ENCODE measurements at places on chromosomes 3 and 15. TPM values are rescaled to one million over a fixed set of nuclear protein-coding genes. Genes with fewer than 3 reads are reported as not detected.

CKMT1B gene
- not detected for total RNA-seq

IL20RB gene
- total RNA-seq = 2.6 TPM

TEX55 gene
- not detected for total RNA-seq

RYR3 gene
- 64.0 TPM for total RNA-seq

DNA sequence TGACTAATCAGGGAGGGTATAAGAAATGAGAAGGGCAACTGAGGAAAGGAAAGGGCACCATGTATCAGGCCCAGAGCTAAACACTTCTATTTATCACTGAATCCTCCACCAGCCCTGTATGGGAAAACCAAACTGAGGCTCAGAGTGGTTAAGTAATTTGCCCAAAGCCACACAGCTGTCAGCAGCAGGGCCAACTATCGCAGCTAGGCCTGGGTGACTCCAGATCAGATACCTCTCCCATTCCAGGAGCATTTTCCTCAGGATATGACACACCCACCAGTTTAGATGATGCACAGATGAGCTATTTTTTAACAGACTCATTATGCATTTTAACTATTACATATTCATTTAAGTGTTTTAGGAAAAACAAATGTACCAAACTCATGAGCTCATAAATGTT is 14.5 kb downstream of the NUP210 start:
- no peaks in the 10 kb centered on the region for H3K27me3 ChIP-seq
- H3K4me3 ChIP-seq = no peak overlapping the region
- no peaks in the 10 kb centered on the region for H3K4me1 ChIP-seq
- DNase-seq = no peak
- H3K36me3 ChIP-seq = no peaks in the 10 kb centered on the region
- H3K27ac ChIP-seq = no peak overlapping the region

DNA sequence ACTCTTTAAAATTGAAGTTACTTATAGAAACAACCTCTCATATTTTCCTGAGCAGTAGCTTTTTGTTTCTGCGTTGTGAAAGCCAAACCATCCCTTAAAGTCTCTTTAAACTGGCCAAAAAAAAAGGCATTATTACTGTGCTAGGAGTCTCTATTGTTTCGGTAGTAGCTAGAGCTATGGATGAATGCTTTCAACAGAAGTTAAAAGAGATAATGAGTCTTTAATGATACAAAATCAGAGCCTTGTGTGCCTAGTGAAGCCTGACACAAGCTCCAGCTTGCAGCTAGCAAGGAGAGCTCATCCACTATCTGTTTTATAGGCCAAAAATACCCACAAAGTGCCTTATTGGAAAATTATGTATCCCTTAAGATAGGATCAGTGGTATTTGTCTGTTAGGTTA is 360.4 kb upstream of the CDIN1 start:
- H3K27ac ChIP-seq = no peak overlapping the region
- H3K4me1 ChIP-seq = no peaks in the 10 kb centered on the region
- H3K36me3 ChIP-seq = no peaks in the 10 kb centered on the region
- H3K27me3 ChIP-seq = no peaks in the 10 kb centered on the region
- no peak for DNase-seq

DNA sequence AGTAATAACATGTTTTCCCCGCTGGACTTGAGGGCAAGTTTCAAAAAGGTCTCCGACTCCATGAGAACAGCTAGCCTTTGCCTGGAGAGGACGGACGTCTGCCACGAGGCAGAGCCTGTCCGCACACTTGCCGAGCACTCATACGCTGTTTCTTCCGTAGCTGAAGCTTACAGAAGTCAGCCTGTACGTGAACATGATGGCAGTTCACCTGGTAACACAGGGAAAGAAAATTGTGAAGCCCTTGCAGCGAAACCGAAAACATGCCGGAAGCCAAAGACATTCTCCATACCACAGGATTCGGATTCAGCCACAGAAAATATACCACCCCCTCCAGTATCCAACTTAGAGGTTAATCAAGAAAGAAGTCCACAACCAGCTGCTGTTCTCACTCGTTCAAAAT is 43.9 kb upstream of the RASA2 start:
- H3K27me3 ChIP-seq = no peaks in the 10 kb centered on the region
- peaks cover 7% of the 10 kb centered on the region for H3K4me1 ChIP-seq
- peak overlapping the region; percentile 77 for H3K27ac ChIP-seq
- no peak for DNase-seq
- no peak overlapping the region for H3K4me3 ChIP-seq

GRCh38 chr3:29642393-29643033 is 361.6 kb downstream of the RBMS3 start:
- H3K27ac ChIP-seq = peak overlapping the region; percentile 26
- no peaks in the 10 kb centered on the region for H3K27me3 ChIP-seq
- no peaks in the 10 kb centered on the region for H3K36me3 ChIP-seq
- H3K4me3 ChIP-seq = no peak overlapping the region

DNA sequence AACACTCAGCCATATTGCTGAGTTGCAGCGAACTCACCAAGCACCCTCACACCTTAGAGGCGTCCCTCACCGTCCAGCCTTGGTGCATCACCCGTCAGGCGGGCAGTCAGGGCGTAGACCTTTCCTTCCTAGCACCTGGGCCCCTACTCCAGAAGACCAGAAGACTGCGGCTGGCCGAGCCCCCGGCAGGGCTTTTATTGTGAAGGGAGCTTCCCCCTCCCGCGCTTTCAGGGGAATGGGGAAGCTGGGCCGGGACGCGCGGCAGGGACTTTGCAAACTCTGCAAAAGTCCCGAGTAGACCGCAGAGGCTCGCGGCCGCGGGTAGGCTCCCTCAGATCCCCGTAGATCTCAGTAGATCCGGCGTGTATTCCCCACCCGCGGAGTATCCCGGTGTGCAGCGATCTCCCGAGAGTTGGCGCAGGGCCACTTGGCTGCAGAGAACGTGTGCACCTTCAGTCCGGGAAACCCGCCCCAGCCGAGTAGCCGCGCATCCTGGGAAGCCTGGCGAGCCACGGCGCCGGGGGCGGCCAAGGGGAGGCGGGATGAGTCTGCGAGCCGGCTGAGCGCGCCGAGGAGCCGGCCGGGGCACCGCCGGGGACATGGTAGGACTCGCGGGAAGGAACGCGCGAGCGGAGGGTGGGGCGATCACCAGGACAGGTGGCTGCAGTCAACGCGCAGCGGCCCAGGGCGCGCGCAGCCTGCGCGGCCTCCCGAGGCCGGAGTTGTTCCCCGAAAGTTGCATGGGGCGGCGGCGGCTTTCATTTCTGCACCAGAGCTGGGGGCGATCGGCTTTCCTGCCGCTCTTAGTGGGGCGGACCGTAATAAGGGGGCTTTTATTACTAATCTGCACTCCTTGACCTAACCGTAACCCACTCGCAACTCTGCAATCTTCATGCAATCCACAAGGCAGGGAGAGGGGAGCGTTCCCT is at the start of gene GASK1A:
Gene GASK1A, plus strand, starts transcription at position 268 of the 929 bp plus-strand sequence. Its CDS starts 332 bp downstream, at position 600.
- peak; percentile 70 for DNase-seq
- H3K27ac ChIP-seq = peak within 1 kb of the TSS; percentile 80
- no peaks in the 10 kb centered on the region for H3K27me3 ChIP-seq
- H3K4me3 ChIP-seq = peak within 1 kb of the TSS; percentile 69
- no peaks in the 10 kb centered on the region for H3K4me1 ChIP-seq
- no peaks in the 10 kb centered on the region for H3K36me3 ChIP-seq

- DNase-seq = no peak
- no peaks in the 10 kb centered on the region for H3K36me3 ChIP-seq
- H3K27ac ChIP-seq = no peak overlapping the region
- no peaks in the 10 kb centered on the region for H3K27me3 ChIP-seq
Measured at GRCh38 chr3:55607844-55608243, 120.7 kb upstream of the WNT5A start.

DNA sequence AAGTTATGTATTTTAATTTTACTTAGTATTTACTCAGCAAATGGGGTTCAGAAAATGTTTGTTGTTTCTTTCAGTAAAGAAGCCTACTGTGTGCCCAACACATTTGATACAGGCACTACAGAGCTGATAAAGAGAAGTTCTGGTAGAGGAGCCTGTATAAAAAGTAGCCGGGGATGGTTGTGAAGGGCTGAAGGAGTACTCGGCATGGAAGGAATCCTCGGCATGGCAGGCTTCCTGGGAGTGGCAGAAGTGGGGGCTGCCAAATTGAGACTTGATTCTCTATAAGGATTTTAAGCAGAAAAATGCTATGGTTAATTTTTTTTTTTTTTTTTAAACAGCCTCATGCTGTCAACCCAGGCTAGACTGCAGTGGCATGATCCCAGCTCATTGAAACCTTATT is 9.3 kb downstream of the ARL13B start:
- DNase-seq = no peak
- H3K36me3 ChIP-seq = no peaks in the 10 kb centered on the region
- H3K27ac ChIP-seq = no peak overlapping the region
- no peaks in the 10 kb centered on the region for H3K27me3 ChIP-seq
- no peak overlapping the region for H3K4me3 ChIP-seq
- H3K4me1 ChIP-seq = no peaks in the 10 kb centered on the region

DNA sequence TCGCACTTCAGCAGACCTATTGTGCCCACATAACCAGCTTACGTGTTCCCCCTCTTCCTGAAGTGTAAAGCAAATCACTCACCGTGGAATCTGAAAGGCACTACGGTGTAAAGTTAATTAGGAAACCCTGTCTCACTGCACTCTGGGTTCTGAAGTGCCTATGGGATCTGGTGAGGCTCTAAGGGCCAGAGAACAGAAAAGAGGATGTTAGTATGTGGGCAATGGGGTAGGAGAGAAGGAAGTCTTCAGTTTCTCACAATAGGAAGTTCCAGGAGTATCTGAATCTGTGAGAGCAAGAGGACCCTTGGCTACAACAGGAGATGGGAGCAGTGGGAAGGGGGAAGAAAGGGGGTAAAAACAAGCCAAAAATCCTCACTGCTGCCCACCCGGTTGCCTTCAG is 71.4 kb downstream of the ITGB5 start:
- DNase-seq = no peak
- no peaks in the 10 kb centered on the region for H3K36me3 ChIP-seq
- H3K4me1 ChIP-seq = peaks cover 25% of the 10 kb centered on the region
- no peaks in the 10 kb centered on the region for H3K27me3 ChIP-seq
- H3K4me3 ChIP-seq = no peak overlapping the region

- no peaks in the 10 kb centered on the region for H3K27me3 ChIP-seq
- no peak for DNase-seq
- H3K36me3 ChIP-seq = no peaks in the 10 kb centered on the region
- H3K4me1 ChIP-seq = no peaks in the 10 kb centered on the region
Measured at GRCh38 chr15:33243869-33244268, 49.4 kb upstream of the FMN1 start.

DNA sequence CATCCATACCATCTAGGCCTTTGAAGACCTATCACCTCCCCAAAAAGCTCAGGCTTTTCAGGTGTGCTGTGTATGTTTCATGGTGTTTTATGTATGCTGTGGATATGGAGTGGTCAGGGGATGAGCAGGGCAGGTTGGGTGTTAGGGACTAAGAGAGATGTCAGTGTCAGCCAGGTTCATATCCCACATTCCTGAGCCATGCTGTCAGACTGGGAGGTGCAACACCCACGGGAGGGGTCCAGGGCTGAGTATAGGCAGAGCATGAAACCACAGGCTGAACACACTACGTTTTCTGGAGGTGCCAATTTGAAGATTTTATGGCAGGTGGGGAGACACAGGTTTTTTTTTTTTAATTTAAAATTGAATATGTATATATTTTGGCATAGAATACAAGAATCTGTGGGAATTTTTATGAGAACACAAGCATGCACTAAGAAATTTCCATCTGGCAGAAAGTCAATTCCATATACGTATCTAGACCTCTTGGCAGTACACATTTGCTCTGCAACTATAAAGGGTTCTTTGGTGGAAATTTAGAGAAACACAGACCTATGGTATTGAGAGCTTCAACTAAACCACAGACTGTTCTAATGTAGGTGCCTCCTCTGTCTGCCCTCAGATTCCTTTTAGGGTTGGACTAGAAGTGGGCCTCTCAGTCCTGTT is 101.9 kb upstream of the RNU6-1 start:
- H3K4me3 ChIP-seq = no peak overlapping the region
- H3K36me3 ChIP-seq = no peaks in the 10 kb centered on the region
- DNase-seq = no peak

DNA sequence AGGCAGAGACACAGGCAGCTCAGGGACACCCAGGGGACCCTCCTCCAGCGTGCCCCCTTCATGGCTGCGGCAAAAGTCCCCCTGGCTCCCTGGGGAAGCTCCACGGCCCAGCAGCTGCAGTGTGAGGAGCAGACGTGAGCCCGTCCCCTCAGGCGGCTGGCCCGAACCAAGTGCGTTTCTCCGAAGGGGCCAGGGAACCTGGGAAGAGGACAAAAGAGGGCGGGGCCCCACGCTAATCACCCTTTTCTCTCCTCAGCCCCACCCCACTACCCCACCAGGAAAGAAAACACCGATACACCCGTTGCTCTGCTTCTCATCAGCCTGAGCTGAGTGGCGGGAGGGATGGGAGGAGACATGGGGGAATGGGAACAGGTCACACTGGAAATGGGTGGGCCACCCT is at the start of gene MUC4:
Gene MUC4, minus strand, starts transcription at position 174 of the 400 bp plus-strand sequence. Its CDS starts 112 bp downstream, at position 62.
- H3K4me3 ChIP-seq = no peak within 1 kb of the TSS
- H3K36me3 ChIP-seq = no peaks in the 10 kb centered on the region
- no peak within 1 kb of the TSS for H3K27ac ChIP-seq
- no peaks in the 10 kb centered on the region for H3K27me3 ChIP-seq
- no peaks in the 10 kb centered on the region for H3K4me1 ChIP-seq

- no peak overlapping the region for H3K4me3 ChIP-seq
- no peak for DNase-seq
- no peaks in the 10 kb centered on the region for H3K4me1 ChIP-seq
Measured at GRCh38 chr15:64548235-64548634, 87.9 kb downstream of the ZNF609 start.

DNA sequence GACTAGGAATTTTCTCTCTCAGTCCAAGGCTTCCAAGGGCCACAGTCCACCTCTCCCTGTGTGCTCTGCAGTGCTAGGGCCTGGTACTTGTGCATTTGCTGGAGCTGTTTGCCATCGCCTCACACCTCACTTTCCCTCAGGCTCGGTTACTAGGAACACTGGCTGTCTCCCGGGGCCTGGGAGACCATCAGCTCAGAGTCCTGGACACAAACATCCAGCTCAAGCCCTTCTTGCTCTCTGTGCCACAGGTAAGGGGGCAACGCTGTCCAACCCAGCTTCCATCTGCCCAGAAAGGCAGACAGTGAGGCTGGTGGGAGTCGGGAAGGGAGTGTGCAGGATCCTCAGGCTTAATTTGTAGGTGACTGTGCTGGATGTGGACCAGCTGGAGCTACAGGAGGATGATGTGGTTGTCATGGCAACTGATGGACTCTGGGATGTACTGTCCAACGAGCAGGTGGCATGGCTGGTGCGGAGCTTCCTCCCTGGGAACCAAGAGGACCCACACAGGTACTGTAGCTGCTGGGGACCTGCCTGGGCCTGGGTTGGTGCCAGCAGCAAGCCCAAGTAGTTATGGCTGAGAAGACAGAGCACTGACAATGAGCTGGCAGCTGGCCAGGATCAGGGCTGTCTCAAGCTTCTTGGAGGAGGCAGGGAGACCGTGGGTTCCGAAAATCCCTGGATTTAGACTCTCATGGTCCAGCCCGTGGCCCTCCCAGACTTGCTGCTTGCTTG is 3.4 kb downstream of the PPM1M start:
- no peak overlapping the region for H3K4me3 ChIP-seq
- no peaks in the 10 kb centered on the region for H3K36me3 ChIP-seq
- no peaks in the 10 kb centered on the region for H3K27me3 ChIP-seq
- no peaks in the 10 kb centered on the region for H3K4me1 ChIP-seq
- peak; percentile 55 for DNase-seq

GRCh38 chr3:10259036-10259435 is 10.8 kb downstream of the TATDN2 start:
- no peaks in the 10 kb centered on the region for H3K4me1 ChIP-seq
- H3K27ac ChIP-seq = no peak overlapping the region
- no peak overlapping the region for H3K4me3 ChIP-seq

- no peaks in the 10 kb centered on the region for H3K36me3 ChIP-seq
- H3K4me1 ChIP-seq = no peaks in the 10 kb centered on the region
- H3K27ac ChIP-seq = no peak overlapping the region
- H3K27me3 ChIP-seq = no peaks in the 10 kb centered on the region
- no peak overlapping the region for H3K4me3 ChIP-seq
- DNase-seq = no peak
Measured at GRCh38 chr15:43958861-43959330, 132.1 kb downstream of the WDR76 start.
